Cerebellum (tissue), 4 donors: ENCODE measurements at places on chromosomes 7 and 10. TPM values are rescaled to one million over a fixed set of nuclear protein-coding genes. Genes with fewer than 3 reads are reported as not detected.

The FUOM gene
- 2.6 TPM for total RNA-seq

The SUFU gene
- total RNA-seq, result 6.0 TPM

The ZCWPW1 gene
- total RNA-seq, result 2.8 TPM

The IQUB gene
- total RNA-seq, result 8.2 TPM

The ZNF394 gene
- 23.7 TPM for total RNA-seq

The IDI2 gene
- not detected for total RNA-seq
